Hematopoietic multipotent progenitor cell treated with erythropoietin and hydrocortisone succinate and interleukin-3 and kit ligand, for 8 days (in vitro differentiated cells): ENCODE measurements at places on chromosomes 16 and 17.

DNA sequence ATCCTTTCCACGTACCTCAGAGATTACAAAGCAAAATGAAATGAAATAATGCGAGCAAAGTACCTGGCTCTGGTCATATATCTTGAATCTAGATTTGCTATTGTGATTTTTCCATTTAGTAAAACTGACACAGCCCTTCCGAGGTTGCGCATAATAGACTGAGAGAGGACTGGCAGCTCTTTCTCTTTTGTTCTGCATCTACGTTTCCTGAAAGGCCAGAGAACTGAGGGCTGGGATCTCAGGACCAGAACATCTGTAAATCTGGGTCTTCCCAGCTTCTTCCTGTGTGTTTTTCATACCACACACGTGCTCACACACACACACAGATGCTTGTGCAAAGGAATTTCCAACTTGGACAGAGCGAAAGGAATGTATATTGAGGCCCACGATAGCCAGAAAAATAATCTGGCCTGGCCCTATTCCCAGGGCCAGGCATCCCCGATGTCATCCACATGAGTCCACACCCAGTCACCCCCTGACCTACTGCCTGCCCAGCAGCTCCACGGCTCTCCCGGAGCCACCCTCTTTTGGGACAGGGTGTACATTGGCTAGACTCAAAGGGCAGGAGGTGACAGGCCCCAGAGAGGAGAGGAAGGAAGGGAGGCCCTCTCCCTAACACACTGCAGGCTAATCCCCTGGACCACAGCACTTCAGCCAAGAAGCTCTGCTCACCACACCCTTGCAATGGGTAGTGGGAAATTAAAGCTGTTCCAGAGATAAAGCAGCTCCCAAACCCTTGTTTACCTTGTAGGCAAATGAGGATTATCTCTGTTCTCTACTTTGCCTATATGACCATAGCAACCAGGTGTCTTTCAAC, 41.8 kb downstream of the NOL11 start:
- DNase-seq = no peak

DNA sequence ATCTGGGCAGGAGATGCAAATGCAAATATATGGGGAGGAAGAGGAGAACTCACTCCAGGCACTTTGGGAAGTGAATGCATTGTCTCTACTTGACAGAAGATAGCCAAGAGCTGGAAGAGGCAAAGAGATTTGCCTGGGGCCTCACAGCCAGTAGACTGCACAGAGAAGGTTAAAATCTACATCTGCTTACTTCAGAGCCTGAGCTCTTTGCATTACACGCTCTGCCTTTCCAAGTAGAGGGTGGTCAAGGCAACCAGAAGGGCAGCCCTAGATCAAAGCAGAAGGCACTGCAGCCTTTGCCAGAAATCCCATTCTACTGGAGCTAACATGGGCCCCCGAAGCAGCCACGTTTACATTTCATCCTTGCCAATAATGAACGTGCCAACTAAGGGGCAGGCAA, 407.2 kb upstream of the CCL2 start:
- DNase-seq = no peak

- peak; percentile 62 for DNase-seq
These were observed 959 bp downstream of the SSH2 start for GRCh38 chr17:29929006-29929532.

DNA sequence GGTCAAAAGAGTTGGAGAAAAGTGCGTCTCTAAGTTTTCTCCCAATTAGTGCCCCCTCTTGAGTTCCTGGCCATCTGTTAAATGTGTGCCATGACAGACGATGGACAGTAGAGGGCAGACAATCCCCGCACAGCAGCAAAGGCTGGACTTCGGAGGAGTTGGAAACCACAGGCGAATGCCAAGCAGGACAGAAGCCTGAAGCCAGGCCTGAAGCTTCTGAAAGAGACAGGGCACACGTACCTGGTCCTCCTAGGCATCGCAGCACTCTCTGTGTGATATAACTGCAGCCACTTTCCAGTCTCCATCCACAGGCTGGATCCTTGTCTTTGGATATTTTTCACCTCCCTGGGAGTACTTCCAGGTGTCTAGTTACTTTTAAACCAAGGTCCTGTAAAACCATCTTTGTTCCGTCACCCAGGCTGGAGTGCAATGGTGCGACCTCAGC, 14.5 kb downstream of the C17orf100 start:
- DNase-seq = peak; percentile 75

- DNase-seq = peak; percentile 53
These were observed 439.8 kb downstream of the SOX9 start for GRCh38 chr17:72560303-72561247.

DNA sequence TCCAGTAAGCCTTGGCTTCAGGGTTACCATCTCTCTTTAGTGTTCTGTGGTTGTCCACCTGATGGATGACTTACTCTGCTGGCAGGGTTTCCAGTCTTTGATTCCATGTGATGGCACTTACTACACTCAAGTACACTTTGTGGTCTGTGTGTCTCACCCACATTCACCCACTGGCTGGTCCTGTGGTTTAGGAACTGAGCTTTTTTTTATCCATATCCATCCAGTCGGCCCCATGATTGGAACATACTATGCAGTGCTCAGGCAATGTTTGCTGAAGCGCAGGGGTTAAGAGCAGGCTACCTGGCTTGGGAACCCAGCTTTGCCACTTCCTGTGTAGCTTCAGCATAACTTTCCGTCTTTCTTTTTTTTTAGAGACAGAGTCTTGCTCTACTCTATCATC, 2.8 kb upstream of the FUS start:
- DNase-seq = peak; percentile 45

- DNase-seq = no peak
These were observed 19.1 kb downstream of the METRNL start for GRCh38 chr17:83098241-83099085.

DNA sequence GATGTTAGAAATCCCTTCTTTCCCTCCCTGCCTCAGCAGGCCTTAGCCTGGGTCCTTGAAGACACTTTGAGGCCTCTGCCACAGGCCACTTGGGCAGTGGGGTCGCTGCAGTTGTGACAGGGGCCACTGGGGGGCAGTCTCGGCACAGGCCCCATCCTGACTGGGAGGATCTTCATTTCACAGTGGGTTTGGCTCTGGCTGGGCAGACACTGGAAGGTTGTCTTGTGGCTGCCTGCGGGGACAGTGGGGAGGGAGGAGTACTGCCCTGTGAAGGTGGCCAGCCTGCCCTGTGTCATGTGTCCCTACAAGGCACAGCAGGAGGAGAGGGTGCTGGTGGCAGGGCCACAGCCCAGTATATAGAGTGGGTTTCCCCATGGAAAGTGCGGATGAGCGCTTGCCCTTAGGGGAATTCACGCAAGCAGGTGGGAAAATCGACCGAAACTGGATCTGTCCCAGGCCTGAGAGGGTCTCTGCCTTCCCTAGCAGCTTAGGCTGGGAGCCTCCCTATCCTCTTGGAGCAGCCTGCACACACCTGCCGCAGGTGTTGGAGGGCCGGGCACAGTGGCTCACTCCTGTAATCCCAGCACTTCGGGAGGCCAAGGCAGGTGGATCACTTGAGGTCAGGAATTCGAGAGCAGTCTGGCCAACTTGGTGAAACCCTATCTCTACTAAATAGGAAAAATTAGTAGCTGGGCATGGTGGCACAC, 28.8 kb downstream of the GINS2 start:
- peak; percentile 73 for DNase-seq

GRCh38 chr17:3582915-3583314, 25.3 kb upstream of the TRPV3 start:
- no peak for DNase-seq

DNA sequence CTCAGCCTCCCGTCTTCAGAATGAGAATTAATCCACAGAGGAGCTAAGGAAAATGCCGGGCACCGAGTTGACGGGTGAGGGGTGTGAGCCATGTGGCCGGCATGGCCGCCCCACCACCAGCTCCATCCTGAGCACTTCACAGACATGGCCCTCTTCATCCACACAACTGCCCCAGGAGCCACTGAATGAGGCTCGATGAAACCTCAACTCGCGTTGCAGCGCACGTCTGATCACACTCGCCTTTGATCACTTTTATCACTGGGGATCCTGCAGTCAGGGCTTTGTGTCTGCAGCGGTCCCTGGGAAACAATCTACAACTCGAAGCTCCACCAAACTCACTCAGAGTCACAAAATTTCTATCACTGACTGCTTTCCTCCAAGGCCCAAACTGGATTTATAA, 46.7 kb upstream of the CDR2 start:
- no peak for DNase-seq

- no peak for DNase-seq
These were observed 107.2 kb upstream of the DYNLRB2 start for GRCh38 chr16:80433623-80434022.

- no peak for DNase-seq
These were observed 18.0 kb upstream of the BRD7 start for GRCh38 chr16:50386774-50387173.
